ENCODE measurements at places on chromosomes 7 and 10.

- no peak overlapping the region for H3K27ac ChIP-seq
- H3K4me1 ChIP-seq, result no peaks in the 10 kb centered on the region
- no peaks in the 10 kb centered on the region for H3K36me3 ChIP-seq
- no peaks in the 10 kb centered on the region for H3K27me3 ChIP-seq
Measured at GRCh38 chr7:49791088-49791741, 17.8 kb downstream of the VWC2 start.

DNA sequence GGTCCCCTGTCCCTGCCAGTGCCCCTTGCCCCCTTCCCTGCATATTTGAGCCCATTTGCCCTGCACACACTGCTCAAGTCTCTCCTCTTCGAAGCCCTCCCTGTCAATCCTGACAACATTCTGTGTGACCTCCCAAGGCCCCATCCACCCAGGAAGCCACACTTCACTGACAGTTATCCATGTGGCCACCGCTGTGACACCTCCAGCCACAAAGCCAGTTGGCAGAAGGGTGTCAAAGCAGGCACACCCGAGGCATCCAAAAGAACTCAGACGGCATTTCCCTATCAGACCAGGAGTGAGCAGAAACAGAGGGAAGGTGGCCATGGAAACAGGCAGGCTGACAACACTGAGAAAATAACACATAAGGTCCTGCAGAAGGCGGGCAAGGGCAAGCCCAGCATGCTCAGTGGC lies 4.6 kb downstream of the POLM start:
- no peak overlapping the region for H3K27ac ChIP-seq
- no peak overlapping the region for H3K4me3 ChIP-seq
- peaks cover 21% of the 10 kb centered on the region for H3K36me3 ChIP-seq
- no peaks in the 10 kb centered on the region for H3K27me3 ChIP-seq

- no peak overlapping the region for H3K27ac ChIP-seq
- H3K4me3 ChIP-seq, result no peak overlapping the region
- H3K36me3 ChIP-seq, result peaks cover 2% of the 10 kb centered on the region
- no peak for DNase-seq
Measured at GRCh38 chr7:132991615-132992587, 90.0 kb downstream of the CHCHD3 start.

DNA sequence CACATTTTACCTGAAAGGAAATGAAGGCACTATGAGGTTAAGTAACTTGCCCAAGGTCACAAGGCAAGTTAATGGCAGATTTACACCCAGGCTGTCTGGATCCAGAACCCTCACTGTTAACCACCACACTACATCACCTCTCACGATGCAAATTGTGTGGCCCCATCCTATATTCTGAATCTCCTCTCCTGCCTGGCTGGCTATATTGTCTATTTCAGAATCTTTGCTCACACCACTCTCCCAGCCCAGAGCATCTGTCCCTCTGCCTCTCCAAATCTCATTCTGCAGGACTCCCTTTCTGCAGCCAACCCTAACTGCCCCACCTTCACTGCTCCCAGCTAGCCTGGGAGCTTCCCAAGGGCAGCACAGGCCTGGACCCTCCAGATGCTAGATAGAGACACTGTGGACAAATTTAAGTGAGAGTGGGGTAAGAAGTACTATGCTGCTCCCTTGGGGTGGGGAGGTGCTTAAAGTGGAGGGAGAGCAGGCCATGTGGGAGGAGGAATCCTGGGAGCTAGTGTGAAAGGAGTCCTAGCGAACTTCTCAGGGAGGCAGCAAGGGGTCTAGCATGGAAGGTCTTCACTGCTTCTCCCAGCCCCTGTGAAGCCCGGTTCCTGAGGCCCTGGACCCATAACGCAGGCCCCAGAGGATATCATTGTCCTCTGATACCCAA lies 786 bp downstream of the CUEDC2 start:
- H3K4me1 ChIP-seq, result peaks cover 17% of the 10 kb centered on the region
- H3K27me3 ChIP-seq, result peaks cover 10% of the 10 kb centered on the region
- peak overlapping the region; percentile 89 for H3K27ac ChIP-seq

GRCh38 chr10:14658331-14659127 lies 116.2 kb downstream of the FAM107B start:
- DNase-seq, result no peak
- no peaks in the 10 kb centered on the region for H3K36me3 ChIP-seq
- H3K27ac ChIP-seq, result no peak overlapping the region
- H3K4me3 ChIP-seq, result no peak overlapping the region
- peaks cover 29% of the 10 kb centered on the region for H3K4me1 ChIP-seq

- H3K36me3 ChIP-seq, result no peaks in the 10 kb centered on the region
- H3K27me3 ChIP-seq, result no peaks in the 10 kb centered on the region
- H3K27ac ChIP-seq, result no peak overlapping the region
- H3K4me3 ChIP-seq, result no peak overlapping the region
- no peaks in the 10 kb centered on the region for H3K4me1 ChIP-seq
- DNase-seq, result peak; percentile 77
Measured at GRCh38 chr10:130748409-130749057, 563.0 kb downstream of the TCERG1L start.

DNA sequence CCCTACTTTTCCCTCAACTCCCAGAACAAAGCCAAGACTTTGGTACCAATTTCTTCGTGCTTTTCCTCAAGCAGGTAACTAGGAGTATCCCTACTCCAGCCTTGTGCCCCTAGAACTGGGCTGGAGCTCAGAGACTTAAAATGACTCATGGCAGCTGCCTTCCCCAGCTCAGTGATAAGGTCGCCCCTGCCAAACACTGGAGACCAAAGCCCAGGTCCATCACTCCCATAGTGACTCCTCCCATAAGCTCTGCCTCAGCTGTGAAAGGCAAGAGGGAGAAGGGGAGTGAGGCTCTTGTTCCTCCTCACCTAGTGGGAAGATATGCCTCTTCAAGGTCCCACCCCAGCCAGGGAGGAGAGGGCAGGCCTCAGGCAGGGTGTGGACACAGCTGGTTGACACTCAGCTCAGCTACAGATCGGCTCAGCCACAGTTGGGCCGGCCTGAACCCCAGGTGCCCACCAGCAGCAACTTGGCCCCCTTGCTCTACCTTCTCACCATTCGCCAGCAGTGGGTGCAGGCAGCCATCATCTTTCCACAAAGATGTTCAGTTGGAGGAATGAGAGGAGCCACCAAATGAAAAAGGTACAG lies 13.8 kb upstream of the CYREN start:
- peak; percentile 63 for DNase-seq
- H3K4me1 ChIP-seq, result no peaks in the 10 kb centered on the region
- H3K27ac ChIP-seq, result no peak overlapping the region
- H3K4me3 ChIP-seq, result no peak overlapping the region
- H3K27me3 ChIP-seq, result no peaks in the 10 kb centered on the region
